Stimulated activated CD4-positive, alpha-beta T cell treated with anti-CD3 and anti-CD28 coated beads, Interleukin-15, amount 100 ng/mL, for 48 hours (primary cell): ENCODE measurements at places on chromosomes 11 and 22.

DNA sequence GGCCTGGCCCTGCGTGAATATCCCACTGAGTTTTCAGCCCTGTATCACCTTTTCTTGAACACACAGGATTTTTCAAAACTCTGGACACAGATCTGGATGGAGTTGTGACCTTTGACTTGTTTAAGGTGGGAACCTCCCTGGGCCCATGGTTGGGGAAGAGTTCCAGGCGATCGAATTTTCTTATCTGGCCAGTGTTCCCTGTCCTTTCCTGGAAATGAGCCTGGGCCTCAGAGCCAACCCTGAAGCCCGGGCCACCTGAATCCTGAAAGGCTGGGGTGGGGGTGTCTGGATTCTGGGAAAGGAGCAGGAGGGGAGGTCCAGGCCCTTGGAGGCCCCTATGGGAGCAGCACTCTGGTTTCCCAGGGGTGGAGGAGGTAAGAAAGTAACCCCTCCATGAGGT is 29.0 kb downstream of the CAPN1 start:
- no peak for DNase-seq

GRCh38 chr11:58060535-58060934 is 29.8 kb downstream of the OR6Q1 start:
- DNase-seq: no peak

DNA sequence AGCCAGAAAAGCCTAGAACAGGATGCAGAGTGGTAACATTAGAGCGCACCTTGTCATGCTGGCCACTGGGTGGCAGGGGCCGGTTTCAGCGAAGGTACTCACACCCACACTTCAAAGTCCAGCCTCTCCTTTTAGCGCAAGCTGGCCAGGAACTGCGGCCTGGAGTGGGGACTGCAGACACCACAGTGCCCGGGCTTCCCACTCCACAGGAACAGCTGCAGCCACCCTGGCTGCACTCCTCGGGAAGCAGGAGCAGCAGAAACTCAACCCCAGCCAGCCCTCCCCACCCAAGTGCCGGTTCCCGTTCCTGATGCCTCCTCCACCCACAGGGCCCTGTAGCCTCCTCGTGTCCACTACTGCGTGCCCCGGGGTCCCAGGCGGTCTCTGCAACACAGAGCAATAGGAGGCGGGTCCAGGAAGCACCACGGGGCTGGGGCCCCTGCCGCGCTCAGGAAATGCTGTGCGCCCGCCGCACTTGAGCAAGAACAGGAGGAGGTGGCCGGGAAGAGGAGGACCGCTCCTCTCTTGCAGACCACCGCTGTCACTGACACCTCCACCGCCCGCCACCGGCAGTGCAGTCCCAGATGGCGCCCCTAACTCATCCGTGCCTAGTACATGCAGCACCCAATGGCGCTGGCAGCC is 2.2 kb downstream of the RFPL2 start:
- DNase-seq: no peak

GRCh38 chr22:40029189-40029890 is 34.6 kb downstream of the FAM83F start:
- no peak for DNase-seq

DNA sequence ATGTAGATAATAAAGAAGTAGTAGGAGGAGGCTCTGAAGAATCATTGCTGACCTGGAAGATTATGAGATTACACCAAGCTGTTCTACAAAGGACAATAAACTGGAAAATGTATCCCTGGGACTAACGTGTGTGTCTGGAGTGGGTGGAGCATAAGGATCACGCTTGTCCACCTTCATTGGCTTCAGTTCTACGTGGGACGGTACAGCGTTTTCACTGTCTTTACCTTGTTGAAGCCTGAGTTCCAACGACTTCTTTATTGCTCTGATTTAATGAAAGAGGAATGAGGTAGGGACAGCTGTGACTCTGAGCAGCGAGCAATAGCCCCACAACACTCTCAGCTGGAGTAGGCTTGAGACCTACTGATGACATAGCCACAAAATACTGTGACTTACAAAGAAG is 87.0 kb downstream of the ARHGAP42 start:
- no peak for DNase-seq

DNA sequence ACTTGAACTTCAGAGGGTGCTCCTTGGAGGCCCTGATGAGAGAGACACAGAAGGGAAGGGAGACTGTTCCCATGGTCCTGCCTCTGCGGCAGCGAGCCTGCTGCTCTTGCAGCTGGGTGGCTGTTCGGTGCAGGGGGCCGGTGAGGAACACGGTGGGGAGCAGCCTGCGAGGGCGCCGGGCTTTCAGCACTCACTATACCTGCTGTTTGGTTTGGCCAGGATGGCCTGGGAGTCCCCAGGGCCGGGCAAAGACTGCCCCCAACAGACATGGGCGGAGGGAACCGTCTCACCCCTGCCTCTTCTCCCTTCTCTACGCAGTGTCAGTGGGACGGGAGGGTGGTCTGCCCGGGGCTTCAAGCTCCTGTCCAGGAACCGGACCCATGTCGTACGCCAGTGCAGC is 58.0 kb upstream of the PRODH start:
- DNase-seq: no peak

DNA sequence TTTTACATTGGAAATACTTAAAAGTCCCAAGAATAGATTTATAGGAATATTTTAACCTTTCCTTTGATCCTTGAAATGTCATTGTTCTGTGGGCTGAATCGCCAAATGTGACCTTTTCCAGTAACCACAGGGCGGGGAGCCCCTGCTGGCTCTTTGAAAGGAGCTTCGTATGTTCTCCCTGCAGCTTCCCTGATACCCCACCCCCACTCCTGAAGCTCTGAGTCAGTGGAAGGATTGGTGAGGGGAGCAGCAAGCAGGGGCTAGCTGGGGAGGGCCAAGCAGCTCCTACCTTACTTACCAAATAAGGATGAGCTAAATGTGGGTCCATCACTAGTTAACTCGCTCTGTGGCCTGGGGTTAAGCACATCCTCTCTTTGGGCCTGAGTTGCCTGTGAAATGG is 87.7 kb downstream of the CHST1 start:
- no peak for DNase-seq

DNA sequence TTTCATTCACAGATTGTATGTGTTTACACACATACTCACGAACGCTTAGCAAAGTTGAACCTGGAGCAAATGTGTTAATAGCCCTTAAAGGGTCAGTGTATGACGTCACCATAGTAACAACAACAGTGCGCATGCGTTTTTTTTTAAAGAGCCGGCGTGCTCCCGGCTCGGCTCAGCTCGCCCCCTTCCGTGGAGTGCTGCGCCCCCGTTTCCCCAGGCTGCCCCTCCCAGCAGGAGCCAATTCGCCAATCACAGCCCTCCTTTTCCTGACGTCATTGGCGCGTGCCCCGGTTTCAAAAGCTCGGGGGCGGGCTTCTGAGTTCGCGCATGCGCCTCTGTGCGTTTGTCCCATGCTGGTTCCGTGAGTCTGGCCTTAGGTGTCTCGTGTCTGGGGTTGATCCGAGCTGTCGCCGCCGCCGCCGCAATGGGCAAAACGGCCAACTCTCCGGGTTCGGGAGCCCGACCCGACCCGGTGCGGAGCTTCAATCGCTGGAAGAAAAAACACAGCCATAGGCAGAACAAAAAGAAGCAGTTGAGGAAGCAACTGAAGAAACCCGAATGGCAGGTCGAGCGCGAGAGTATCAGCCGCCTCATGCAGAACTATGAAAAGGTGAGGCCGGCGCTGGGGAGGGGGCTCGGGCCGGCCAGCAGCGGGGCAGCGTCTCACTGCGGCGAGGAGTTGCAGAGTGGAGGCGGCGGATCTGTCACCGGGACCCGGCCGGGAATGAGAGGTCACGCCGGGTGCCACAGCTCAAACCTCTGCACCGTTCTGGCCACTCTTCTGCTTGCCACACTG is at the start of gene DDX10:
TSS of gene DDX10 (plus strand) at position 340 of the 796 bp plus-strand sequence. CDS start at position 425, 85 bp downstream.
- DNase-seq: peak; percentile 97

DNA sequence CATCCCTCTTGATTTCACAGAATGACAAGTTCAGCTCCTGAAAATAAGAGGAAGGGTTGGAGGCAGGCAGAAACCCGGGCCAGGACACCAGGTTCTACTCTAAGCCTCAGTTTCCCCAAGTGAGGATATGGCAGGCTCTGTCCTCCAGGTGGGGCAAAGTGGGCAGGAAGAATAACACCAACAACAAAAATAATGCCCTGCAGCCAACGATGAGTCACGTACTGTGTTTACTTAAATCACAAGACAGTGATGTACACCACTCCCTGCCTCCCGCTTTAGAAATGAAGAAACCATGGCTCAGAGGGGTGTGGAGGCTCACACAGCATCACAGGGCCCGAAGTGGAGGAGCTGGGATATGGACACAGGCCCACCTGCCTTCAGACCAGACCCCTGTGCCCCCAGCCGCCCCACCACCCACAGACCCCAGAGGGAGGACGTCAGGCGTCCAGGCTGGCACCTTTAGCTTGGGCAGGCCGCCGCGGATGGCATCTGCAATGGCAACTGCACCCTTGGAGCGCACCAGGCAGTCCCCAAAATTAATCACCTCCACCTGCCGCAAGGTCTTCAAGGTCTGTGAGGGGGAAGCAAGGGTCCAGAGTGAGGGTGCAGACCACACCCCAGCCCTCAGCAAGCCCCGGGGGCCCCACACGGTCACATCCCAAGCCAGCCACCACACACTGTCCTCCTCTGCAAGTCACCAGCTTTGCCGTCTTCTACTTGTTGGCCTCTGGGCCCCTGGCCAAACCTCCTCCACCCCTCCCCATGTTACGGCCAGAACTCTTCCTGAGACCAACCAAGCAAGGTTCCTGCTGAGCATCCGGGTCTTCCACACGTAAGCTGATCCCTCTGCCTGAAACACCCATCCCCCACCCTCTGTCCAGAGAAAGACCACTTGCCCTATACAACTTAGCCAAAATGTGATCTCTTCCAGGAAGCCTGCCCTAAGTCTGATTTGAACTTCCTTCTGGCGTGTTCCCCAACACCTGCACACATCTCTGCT is 15.8 kb upstream of the CHADL start:
- no peak for DNase-seq

DNA sequence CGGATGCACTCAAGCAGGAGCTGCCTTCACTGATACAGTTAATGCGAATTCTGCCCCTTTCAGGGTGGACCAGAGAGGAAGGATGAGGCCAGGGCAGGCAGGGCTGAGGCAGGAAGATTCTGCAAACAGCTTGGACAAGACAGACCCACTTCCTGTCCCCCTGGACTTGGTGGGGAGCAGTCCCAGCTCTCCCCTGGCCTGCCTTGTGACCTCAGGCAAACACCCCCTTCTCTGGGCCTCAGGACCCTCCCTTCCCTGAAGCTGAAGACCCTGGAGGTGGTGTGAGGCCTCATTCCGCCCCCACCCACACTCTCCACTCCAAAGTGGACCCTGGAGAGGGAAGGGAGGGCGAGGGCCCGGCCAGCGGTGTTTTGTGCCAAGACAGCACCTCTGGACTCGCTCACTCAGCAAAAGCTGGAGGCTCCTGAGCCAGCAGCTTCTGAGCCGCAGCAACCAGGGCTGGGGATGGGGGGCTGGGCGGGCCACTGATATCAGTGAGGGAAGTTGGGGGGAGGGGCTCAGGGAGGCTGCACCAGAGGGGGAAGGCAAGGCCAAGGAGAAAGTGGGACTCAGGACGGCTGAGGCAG is 8.5 kb downstream of the RAB3IL1 start:
- no peak for DNase-seq

DNA sequence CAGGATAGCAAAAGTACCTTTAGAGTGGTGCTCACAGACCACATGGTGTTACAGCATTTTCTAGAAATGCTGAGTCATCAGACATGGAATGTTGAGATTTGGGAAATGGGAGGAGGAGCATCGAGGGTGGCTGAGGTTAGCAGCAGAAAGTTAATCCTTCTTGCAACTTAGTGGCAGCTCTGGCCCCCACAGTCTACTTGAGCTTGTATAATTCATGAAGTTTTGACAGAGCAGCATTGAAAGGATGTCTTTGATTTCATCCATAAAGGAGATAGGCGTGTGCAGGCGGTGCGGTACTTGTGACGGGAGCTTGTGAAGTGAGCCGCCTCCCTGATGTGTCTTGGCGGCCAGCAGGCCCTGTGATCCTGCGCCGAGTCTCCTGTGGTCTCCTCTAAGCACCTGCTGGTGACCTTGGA is 330.5 kb downstream of the TBC1D22A start:
- no peak for DNase-seq

DNA sequence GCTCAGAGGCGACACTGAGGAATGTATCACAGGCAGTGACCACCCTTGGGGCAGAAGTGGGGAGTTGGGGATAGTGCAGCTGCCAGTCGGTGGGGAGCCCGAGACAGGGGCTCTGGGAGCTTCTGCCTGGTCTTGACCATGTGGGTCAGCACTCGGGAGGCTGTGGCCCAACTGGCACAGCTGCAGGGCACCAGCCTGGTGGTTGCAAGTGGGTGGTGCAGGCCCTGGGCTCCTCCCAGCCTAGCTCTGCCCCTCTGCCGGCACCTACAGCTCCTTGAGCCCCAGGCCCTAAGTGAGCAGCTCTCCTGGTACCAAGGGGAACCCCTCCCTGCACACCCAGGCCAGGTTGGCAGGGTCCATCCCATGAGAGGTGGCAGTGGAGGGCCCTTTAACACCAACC is 12.6 kb upstream of the RASL10A start:
- DNase-seq: no peak
